Urinary bladder (tissue), 4 donors: ENCODE measurements at places on chromosomes 11 and 22. TPM values are rescaled to one million over a fixed set of nuclear protein-coding genes. Genes with fewer than 3 reads are reported as not detected.

DNA sequence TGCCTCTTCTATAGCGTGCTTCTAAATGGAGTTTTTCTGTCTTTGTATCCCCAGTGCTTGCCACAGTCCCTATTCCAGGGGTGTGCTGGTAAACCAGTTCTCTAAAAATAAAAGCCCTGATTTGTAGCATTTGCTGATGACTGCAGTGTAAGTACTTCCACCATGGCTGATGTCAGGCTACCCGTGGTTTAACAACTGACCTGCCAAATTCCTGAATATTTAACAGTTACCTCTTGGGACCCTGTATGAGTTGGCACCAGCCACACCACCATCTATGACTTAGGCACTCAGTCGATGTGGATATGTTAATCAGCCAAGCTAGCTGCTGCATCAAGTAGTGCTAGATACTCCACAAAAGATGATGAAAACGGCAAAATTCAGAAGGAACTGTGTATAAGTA lies 94.0 kb upstream of the MTNR1B start:
- DNase-seq: no peak

- DNase-seq: no peak
Measured at GRCh38 chr11:134390706-134391569, 21.1 kb downstream of the B3GAT1 start.

DNA sequence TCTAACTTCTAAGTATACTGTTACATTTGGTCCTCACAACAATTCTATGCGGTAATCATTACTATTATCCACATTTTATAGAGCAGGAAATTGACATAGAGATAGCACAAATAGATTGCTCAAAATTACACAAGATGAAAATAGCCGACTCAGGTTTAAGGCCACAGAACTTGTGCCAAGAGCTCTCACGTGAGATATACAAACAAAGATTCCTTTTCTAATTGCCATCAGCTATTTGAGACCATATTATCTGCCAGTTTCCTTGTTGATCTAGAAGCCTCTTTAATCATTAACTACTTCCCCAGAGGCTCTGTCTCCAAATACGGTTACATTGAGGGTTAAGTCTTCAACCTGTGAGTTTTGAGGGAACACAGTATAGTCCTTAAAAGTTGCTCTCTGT lies 61.0 kb upstream of the GLYATL1B start:
- no peak for DNase-seq

- DNase-seq: no peak
Measured at GRCh38 chr22:36052505-36052941, 23.9 kb upstream of the RBFOX2 start.

DNA sequence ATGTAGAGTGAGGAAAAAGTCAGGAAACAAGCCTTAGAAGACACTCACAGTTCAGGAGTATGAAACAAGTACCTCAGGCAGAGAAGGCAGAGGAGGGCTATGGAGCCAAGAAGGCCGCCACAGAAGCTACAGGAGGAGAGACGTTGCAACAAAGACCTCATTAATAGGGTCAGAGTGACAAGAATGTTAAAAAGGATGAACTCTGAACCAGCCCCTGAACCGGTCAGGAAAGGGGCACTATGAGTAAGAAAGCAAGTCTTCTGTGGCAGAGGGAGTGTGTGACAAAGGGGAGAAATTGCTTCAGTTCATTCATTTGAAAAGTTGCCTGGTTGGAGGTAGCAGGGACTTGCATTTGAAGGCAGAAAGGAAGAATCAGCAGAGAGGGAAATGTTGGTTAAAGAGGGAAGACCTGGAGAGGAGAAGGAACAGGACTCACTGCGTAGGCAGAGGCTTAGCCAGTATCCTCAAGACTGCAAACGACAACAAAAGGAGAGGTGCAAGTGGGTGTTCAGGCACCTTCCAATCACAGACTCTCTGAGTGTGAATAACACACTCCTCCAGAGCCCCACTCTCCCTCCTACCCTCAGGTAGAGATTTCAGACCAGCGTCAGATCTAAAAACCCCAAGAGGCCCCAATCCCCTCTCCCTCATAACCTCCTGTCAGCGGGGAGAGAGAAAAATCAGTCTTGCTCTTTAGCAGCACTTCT lies 15.4 kb downstream of the TAGLN start:
- no peak for DNase-seq

- peak; percentile 70 for DNase-seq
Measured at GRCh38 chr11:86740628-86741483, 59.5 kb upstream of the PRSS23 start.

- DNase-seq: no peak
Measured at GRCh38 chr11:88544656-88545280, 207.2 kb upstream of the CTSC start.

- DNase-seq: no peak
Measured at GRCh38 chr22:25062386-25063085, 110.0 kb downstream of the KIAA1671 start.

DNA sequence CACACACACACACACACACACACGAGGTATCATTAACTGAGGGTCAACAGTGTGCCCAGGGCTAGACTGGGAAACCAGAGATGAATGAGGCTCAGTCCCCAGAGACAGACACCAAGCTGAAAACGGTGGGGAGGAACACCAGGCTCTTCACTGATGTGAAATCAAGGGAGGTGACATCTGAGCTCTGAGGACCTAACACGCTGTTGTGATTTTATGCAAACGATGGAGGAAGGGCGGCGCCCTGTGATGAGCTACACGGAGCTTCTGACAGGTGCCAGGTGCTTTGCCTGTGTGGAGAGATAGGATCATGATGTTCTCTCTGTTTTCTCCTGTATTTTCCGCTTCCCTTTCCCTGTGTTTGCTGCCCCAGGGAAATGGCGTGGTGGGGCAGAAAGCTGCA lies 6.5 kb upstream of the CYB5R3 start:
- DNase-seq: no peak

- peak; percentile 61 for DNase-seq
Measured at GRCh38 chr11:76445121-76446084, 585 bp downstream of the EMSY start.

Gene CATSPER1
- not detected for total RNA-seq

Gene JRKL
- total RNA-seq: 19.1 TPM

Gene BAIAP2L2
- not detected for total RNA-seq

Gene CTSD
- total RNA-seq: 76.4 TPM

Gene GTSE1
- 6.6 TPM for total RNA-seq

Gene ACCS
- 29.2 TPM for total RNA-seq

Gene GCAT
- total RNA-seq: 9.3 TPM

Gene CABP7
- 0.11 TPM for total RNA-seq

Gene FZD4
- 65.2 TPM for total RNA-seq
